ENCODE measurements at places on chromosomes 13 and 19. TPM values are rescaled to one million over a fixed set of nuclear protein-coding genes. Genes with fewer than 3 reads are reported as not detected.

DNA sequence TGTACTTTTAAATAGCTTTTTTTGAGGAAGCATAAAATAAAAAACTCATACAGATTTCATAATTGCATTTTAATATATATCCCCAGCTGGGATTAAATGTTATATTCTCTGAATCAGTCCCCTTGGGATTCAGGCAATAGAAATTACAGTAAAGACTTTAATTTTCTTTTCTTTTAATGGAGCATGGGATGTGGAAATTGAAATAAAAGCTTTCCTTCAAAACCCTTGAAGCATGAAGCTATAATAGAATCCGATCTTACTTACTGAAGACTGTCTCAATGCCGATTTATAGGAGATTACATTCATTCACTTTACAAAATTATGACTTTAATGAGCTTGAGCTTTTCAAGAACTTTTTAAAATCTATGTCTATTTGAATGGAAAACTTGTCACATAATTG is 243.4 kb downstream of the SPRY2 start:
- no peak for DNase-seq

DNA sequence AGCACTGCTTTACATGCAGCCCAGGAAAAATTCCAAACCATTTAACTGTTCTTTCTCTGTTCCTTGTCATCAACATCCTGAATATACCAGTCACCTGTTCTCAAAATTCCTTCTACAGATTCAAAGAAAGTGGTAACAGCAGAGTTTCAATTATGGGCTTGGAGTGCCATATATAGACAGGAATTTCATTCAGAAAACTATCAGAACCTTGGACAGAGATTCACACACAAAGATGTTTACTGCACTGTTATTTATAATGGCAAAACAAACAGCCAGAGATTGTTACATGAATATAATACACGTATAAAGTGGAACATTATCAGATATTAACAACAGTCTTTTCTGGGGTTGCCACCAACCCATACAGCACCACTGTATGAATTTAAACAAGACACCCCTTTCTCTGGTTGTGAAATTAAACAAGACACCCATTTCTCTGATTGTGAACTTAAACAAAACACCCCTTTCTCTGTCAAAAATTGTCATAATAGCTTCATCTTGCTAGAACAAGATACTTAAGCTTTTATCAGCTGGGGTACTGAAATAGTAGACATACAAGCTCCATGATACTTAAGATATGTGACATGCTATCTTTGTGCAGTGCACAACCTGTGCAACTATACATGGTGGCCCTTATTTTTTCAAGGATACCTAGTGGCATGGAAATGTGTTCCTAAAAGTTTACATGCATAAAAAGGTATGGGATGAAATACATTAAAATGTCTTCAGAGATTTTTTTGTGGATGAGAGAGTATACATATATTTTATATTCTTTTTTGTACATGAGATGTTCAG is 12.6 kb downstream of the CACNA1A start:
- no peak for DNase-seq

DNA sequence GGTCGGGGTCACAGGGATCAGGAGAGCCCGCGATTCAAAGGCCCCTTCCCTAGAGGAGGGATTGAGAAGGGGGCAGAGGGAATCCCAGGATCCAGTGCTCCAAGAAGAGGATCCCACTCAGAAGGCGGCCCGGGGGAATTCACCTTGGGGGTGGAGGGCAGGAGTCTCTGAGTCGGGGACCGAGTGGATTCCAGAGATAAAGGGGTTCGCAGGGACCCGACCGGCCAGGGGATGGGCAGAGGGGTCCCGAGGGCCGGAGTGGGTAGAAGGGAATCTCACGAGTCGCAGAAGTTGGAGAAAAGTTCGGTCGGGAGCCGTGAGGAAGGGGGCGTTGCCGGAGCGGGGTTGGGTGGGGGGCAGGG is 261 bp downstream of the PRKD2 start:
- no peak for DNase-seq

- no peak for DNase-seq
Observed at GRCh38 chr19:56108447-56109195, 12.5 kb downstream of the ZNF787 start.

GRCh38 chr13:31930901-31931522 is 100.6 kb upstream of the FRY start:
- no peak for DNase-seq

DNA sequence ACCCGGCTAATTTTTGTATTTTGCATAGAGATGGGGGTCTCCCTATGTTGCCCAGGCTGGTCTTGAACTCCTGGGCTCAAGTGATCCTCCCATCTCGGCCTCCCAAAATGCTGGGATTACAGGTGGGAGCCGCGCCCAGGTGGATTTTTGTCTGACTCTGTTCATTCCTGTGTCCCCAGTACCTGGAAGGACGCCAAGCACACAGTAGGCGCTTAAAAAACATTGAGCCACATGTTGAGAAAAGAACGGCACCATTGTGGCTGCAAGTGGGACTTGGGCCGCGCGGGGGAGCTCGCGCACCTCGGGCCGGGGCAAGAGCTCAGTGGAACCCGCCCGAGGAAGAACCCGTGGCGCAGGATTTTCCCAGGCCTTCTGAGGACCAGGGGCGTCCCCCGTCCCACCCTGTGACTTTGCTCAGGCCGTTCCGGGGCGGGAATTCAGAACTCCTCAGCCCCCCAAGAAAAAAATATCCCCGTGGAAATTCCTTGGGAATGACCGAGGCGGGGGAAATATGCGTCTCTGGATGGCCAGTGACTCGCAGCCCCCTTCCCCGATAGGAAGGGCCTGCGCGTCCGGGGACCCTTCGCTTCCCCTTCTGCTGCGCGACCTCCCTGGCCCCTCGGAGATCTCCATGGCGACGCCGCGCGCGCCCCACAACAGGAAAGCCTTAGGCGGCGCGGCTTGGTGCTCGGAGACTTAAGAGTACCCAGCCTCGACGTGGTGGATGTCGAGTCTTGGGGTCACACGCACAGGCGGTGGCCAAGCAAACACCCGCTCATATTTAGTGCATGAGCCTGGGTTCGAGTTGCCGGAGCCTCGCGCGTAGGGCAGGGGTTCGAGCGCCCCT is 1.4 kb upstream of the ICAM1 start:
- no peak for DNase-seq

DNA sequence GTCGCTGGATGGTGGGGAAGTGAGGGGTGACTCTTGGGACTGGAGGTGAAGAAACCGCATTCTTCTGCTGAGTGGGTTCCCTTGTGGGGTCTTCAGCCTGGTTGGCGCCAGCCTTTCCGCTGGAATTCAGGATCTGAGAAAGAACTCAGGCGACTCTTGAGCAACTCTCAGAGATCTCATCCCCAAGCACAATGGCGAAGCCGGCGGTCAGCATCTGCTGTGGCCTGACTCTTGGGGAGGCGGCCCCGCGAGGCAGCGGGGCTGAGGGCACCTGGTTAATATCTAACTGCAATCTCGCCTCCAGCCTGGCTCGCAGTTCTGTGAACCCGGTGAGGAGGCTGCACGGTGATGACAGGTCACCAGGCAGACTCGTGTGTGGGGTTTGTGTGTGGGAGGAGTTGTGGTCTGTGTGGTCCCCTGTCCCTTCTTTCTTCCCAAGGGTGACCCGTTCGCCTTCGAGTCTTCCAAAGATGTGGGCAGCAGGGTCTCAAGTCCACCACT is 883 bp downstream of the ZNF441 start:
- peak; percentile 16 for DNase-seq

DNA sequence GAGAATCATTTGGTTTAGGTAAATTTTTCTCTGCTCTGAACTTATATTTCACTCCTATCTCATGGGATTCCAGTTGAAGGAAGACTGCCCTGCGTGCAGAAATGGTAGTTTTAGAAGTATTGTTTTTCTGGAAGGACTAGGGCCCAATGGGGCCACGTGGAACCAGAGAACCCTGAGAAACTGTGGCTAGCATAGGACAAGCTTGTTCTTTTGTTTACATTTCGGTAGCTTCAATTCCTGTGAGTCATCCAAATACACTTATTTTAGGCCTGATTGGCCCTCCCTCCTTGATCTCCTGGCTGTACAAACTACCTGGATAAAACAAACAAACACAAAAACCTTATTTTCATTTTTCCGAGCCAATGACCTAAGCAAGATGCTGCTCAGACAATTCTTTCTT is 124.0 kb downstream of the ITGBL1 start:
- DNase-seq, result no peak

DNA sequence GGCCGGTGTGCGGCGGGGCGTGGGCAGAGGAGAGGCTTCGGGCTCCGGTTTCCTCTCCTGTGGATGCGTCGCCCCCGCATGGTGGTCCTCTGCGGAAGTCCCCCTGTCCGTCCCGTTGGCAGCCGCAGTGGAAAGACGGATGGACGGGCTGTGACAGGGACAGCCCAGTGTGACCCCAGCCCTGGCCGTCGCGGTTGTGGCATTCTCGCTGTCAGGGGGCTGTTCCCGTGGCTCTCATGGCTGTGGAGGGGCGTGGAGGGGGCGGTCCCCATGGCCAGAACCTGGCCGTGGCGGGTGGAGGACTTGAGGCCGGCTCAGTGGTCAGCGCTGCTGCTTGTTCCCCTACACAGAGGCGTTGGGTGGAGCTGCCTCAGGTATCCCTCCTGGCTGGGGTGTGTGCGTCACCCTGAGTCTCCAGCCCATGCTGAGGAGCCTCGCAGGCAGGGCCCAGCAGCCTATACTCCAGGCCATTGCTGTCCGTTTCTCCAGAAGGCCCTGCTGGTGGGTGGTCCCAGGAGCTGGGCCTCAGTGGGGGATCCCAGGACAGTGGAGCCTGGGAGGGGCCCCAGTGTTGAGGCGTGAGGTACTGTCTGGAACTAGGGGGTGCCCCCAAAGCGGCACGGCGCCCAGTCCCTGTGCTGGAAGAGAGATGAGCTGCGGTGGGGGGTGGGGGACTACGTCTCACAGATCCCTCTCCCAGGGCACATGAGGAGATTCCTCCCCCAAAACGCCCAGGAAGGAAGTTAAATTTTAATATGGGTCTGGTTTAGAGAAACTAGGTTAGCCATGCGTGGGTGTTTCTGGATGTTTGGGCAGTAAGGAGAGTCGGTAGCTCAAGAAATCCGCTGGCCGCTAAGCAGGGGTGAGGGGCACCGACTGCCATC is 20.3 kb downstream of the CSNK1G2 start:
- peak; percentile 51 for DNase-seq

GRCh38 chr19:7681340-7682174 is 924 bp downstream of the TRAPPC5 start:
- DNase-seq, result peak; percentile 31

DNA sequence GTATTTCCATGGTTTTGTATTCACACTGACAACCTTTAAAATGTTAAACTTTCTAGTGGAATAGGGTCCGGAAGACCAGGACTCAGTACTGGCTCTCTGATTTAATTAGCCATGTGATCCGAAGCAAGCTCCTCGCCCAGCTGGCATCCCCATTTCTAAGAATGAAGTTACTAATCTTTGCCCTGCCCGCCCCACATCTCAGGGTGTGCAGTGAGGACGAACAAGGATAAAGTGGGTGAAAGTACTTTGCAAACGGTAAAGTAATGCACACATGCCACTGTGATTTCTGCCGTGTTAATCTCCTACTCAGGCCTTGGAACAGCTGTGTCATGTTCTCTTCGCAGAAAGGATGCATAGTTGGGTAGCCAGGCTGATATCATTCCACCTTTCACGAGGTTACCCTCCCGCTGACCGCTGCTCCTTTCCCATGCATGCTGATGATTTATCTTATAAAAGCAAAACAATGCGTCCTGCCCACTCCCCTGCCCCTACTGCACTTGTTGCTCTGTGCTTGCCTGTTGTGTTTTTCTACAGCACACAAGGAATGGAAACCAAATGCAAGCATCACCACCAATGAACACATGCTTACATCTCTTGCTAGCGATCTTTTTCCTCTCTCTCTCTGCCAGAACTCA is 539.0 kb downstream of the EFNB2 start:
- DNase-seq, result no peak

- no peak for DNase-seq
Observed at GRCh38 chr13:112457081-112457480, 80.9 kb downstream of the SPACA7 start.

DNA sequence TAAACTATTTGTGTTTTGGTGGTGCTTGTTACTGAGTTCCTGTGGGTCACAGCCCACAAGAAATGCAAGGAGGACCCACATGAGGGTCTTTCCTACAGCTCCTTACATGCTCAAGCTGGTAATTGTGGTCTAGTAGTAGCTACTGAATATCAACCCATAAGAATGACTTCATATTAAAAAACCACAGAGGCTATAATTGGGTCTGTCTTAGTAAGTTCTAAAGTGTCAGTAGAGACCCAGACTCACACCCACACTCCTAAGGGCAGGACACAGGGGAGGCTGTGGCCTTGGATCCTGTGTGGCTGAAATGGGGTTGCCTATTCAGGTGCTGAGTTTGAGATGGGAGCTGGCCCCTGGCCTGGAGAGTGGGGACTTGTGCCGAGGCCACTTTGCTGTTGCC is 19.6 kb downstream of the TFDP1 start:
- DNase-seq, result no peak

- DNase-seq, result no peak
Observed at GRCh38 chr13:43002021-43002420, 10.0 kb upstream of the EPSTI1 start.

GRCh38 chr13:90448466-90449037 is 898.9 kb upstream of the MIR17HG start:
- no peak for DNase-seq

- no peak for DNase-seq
Observed at GRCh38 chr19:3899531-3900294, 19.2 kb downstream of the ATCAY start.

DNA sequence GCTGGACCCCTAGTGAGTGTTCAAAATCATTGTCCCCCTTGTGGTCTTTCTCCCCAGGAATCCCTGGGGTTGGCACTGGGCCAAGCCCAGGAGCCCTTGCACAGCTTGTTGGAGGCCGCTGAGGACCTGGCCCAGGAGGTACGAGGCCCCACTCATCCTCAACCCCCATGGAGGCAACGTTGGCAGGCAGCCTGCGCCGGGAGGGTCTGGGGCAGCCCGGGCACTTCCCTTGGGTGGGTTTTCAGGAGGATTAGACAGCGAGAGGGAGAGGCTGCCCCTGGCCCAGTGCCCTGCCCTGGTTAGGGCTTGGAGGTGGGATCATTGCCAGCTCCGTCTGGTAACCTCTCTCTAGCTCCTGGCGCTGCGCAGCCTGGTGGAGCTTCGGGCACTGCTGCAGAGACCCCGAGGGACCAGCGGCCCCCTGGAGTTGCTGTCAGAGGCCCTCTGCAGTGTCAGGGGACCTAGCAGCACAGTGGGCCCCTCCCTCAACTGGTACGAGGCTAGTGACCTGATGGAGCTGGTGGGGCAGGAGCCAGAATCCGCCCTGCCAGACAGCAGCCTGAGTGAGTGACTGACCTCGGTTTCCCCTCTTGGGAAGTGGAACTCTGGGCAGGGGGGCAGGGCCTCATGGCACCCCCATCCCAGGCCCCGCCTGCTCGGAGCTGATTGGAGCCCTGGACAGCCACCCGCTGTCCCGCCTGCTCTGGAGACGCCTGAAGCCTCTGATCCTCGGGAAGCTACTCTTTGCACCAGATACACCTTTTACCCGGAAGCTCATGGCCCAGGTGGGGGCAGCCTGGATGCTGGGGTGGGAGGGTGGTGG is 3.0 kb downstream of the ABCA7 start:
- no peak for DNase-seq

LILRA1 gene
- total RNA-seq, result not detected

MPND gene
- 6.6 TPM for total RNA-seq

PRKD2 gene
- 63.6 TPM for total RNA-seq

KIR2DL3 gene
- not detected for total RNA-seq

LINGO3 gene
- total RNA-seq, result not detected

OR7A10 gene
- total RNA-seq, result not detected

ZIC2 gene
- not detected for total RNA-seq

SIGLEC5 gene
- total RNA-seq, result not detected

Data from kidney epithelial cell (primary cell).